ENCODE measurements at places on chromosomes 11 and 22. TPM values are rescaled to one million over a fixed set of nuclear protein-coding genes. Genes with fewer than 3 reads are reported as not detected.

GRCh38 chr22:42462016-42462415, 29.8 kb upstream of the NFAM1 start:
- no peak for DNase-seq

- DNase-seq: no peak
These were observed 19.1 kb downstream of the CABIN1 start for GRCh38 chr22:24030186-24030702.

- no peak for DNase-seq
These were observed 284.0 kb downstream of the LRRC4C start for GRCh38 chr11:41175304-41175972.

- no peak for DNase-seq
These were observed 38.1 kb upstream of the POU2AF1 start for GRCh38 chr11:111417011-111417765.

DNA sequence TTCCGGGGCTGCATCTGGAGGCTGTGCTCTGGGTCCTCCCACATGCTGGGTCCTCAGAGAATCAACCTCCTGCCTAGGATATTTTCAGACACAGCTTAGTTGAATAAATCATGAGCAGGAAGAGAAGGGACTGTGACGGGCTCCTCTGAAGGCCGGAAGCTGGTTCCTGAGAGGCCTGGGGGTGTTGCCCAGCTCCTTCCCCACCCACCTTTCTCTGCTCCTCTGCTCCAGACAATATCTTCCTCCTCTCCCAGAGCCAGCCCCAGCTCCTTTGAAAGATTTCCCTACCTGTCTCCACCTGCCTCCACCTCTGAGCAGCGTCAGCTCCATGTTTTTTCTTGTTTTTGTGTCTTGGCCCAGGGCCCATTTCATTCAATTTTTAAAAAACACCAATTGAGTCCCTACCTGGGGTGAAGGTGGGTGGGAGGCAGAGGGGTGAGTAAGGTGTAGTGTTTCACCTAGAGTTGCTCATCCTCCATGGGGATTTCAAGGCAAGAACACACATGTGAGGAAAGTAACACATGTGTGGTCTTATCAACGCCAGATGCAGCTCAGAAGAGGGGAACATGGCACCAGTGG, 24.8 kb upstream of the THY1 start:
- DNase-seq: no peak

The ANO9 gene
- total RNA-seq: 129 TPM

The ISX gene
- total RNA-seq: 38.3 TPM

The ZNF280B gene
- total RNA-seq: 0.79 TPM

- DNase-seq: no peak
These were observed 10.1 kb downstream of the NAV2 start for GRCh38 chr11:19722702-19723101.

DNA sequence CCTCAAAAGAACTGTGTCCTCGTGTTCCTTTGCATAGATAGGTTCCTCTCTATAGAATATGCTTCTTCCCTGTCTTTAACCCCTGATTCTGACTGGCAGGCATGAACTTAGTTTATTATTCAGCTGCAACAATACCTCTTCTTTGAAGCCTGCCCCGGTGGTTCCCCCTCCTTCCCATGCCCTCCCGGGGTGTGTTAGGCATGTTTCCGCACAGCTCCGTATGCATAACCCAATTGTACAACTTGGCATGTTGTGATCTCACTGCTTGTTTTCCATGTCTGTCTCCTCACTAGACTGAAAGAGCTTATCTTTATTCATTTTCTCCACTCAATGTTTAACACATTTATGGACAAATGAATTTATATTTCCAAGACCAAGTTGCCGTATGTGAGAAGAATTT, 72.6 kb downstream of the DEPDC5 start:
- DNase-seq: no peak

The SPTY2D1 gene
- total RNA-seq: 18.4 TPM

- no peak for DNase-seq
These were observed 14.5 kb downstream of the ROBO3 start for GRCh38 chr11:124879493-124880289.
